ENCODE measurements at places on chromosomes 1 and 21.

DNA sequence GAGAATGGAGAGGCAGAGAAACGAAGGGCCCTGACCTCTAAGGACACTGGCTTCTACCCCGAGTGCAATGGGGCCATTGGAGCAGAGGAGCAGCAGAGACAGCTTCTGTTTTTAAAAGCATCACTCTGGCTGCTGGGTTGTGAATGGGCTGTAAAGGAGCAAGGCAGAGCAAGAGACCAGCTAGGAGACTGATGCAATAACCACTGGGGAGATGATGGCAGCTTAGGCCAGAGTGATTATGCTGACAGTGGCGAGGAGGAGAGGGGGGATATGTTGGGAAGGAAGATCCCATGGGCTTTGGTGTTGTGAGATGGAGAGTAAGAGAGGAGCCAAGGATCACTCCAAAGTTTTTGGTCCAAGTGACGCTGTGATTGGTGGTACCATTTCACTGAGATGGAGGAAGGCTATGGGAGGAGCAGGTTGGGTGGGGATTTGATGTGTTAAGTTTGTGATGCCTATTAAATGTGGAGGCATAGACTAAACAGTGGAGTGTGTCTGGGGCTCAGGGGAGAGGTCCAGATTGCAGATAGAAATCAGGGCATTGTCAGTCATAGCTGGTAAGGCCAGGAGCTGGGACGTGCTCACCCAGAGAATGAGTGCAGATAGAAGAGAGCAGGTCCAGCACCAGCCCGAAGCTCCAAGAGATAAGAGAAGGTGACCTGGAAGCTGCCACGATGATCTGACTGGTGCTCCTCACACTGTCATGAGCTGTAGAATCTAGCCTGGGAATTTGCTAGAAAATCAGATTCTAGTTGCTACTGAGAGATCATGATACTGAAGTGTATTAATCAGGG lies 11.0 kb downstream of the TRAF5 start:
- DNase-seq = no peak

DNA sequence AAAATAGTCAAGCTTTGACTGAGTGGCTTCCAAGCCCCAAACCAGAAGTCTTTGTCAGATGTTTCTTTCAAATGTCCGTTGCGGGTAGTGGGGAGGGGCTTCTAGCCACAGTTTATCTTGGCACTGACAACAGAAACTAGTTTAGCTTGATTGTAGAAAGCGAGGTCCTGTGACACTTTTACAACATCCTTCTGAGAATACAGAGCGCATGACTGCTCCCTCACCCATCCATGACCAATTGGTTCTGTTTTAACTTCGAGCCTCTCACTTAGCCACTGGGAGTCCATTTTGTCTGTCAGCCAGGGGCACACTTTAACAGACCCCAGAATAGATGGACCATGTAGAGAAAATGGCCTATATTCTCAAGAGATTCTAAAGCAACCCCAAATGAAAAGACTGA lies 199.2 kb upstream of the ST6GALNAC5 start:
- DNase-seq = no peak

- DNase-seq = no peak
Observed at GRCh38 chr1:240941701-240942370, 329.9 kb upstream of the GREM2 start.

- DNase-seq = no peak
Observed at GRCh38 chr1:210653771-210654170, 325.1 kb downstream of the HHAT start.

- DNase-seq = no peak
Observed at GRCh38 chr1:169484683-169485430, 887 bp downstream of the SLC19A2 start.

DNA sequence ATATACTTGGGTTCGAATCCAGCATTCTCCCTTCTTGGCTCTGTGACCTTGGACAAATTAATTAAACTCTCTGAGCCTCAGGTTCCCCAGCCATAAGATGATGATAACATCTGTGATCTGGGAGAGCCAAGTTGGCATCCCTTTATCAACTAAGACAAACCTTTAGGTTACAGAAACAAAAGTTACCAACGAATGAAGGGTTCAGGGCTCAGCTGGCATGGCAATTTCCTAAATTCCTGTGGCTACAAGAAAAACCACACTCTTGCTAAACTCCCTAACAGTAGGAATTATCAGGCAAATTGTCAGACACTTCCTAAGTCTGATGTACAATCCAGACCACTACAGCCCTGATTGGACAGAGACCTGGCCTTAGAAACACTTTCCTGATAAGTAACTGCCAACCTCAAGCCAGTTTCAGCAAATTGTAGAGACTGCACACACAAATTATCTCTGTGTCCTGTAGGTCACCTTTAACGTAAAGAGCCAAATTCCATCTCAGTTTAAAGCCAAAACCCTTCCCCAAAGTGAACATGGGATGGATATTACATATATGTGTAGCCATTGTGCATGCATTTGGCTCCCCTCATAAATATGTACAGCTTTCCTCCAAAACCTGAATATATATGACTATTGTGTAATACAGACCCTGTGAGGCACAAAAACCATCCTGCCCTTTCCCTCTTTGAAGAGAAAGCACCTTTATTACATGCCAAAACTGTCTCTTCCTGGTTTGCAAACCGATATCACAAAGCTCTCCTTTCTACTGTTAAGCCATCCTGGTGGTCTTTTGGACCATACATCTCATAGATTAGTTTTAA lies 39.5 kb upstream of the EDARADD start:
- DNase-seq = no peak
